ENCODE measurements at places on chromosomes 2 and 18.

DNA sequence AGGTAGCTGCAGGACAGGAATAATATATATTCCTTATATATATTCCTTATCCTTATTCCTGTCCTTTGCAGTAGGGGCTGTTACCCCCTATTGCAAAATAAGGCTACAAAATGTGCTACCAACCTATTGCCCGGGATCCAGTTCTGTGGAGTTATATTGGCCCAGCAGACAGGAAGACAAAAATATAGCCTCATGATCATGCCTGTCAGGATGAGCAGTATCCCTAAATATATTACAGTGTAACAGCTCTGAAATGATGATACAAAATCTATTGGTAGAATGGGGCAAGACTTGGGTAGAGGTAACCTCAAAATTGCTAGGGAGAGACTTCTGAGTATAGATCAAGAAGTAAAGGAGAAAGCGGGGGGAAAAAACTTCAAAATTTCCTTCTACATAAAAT, 31.6 kb upstream of the MARCHF7 start:
- DNase-seq, result no peak

DNA sequence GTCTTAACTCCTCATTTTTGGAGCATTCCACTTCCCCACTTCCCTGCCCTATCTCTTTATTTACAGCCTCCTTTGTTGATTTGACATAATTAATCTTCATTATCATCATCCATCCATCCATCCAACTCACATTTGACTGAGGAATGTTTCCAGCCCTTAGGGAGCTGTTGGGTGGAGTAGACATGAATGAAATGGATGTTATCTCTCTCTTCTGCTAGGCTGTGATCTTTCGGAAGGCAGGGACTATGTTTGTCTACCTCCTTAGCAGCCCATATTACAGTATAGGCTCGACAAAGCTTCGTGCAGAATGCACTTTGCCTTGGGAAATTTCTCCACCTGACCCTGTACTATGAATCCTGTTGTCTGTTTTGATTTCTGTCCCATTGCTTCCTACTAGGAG, 7.7 kb upstream of the EFEMP1 start:
- no peak for DNase-seq

- DNase-seq, result no peak
These were observed 146.9 kb downstream of the TDRD15 start for GRCh38 chr2:21270708-21271122.

DNA sequence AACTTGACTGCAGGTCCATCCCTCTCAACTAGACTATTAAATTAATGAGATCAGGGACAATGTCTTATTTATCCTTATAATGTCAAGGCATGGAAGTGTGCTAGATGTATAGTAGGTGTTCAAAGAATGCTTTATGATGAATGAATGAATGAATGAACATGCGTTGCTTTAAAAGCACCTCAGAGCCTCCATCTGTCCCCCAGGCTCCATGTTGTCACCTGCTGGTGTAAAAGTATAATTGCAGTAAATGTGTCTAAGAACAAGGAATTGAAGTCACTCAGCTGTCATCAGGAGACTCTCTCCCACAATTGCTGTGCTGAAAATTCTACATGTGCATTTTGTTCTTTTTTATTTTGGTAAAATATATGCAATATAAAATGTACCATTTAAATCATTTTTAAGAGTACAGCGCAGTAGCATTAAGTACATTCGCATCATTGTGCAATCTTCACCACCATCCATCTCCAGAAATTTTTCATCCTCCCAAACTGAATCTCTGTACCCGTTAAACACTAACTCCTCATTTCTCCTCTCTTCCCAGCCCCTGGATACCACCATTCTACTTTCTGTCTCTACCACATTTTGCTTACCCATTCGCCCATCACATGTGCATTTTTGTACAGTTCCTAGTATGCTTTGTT, 52.6 kb downstream of the GNAL start:
- peak; percentile 54 for DNase-seq

GRCh38 chr2:228590681-228591080, 409.2 kb upstream of the SPHKAP start:
- DNase-seq, result no peak

- peak; percentile 63 for DNase-seq
These were observed 107.5 kb upstream of the SPATS2L start for GRCh38 chr2:200199005-200199404.

- DNase-seq, result no peak
These were observed 69.8 kb upstream of the CD302 start for GRCh38 chr2:159867567-159868361.

- no peak for DNase-seq
These were observed 26.8 kb downstream of the BCL11A start for GRCh38 chr2:60526623-60527022.

DNA sequence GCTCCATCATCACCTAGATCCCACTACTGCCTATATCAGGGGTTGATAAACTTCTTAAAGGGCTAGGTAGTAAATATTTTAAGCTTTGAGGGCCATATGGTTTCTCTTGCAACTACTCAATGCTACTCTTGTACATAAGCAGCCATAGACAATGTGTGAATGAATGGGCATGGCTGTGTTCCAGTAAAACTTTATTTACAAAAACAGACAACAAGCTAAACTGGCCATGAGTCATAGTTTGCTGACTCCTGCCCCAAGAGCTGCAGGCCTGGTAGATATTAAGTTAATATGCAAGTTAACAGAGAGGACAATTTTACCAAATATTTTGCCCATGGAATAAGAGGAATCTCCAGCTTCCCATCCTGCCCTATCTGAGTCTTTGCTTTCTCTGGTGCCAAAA, 29.8 kb upstream of the MYO3B start:
- DNase-seq, result no peak

GRCh38 chr2:46873604-46874068, 42.0 kb downstream of the MCFD2 start:
- peak; percentile 79 for DNase-seq

DNA sequence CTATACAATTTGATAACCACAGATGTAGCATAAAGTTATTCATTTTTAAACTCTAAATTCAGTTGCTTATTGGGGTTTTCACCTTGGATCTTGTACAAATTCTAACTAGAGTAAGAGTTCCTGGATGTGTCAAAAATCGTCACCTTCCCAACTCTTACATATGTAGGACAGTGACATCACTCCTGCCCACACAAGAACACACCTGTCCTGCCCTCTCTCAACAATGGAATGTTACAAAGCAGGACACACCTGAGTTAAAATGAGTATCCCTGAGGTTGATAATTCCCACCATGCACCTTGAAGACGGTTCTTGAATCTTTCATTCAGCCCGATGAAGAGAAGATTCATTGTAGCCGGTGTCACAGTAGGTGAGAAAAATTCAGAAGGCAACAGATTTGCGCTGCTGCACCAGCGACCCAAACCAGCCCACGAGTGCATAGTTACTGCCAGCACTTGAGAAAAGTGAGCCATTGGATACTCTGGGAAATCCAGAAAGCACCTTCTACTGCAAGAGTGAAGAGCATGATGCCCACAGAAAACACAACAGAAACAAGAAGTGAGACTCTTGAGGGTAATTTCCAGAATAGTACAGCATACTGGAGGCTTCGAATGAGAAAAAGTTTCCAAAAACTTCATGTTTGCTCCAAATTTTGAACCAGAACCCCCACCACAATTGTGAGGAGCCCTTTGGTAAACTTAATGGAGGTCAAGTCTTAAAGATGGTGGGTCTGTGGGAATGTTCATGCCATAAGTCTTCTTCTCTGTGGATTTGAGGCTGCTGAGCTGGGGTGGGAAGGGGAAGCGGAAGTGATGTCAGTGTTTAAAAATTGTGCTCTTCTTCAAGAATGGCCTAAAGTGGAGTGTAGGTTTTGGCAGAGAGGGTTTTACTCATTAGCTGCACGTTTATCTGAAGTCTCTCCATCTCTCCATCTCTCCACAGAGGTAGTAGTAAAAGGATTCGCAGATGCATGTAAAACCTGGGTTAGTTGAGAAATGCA, 34.7 kb upstream of the ADAM23 start:
- no peak for DNase-seq

DNA sequence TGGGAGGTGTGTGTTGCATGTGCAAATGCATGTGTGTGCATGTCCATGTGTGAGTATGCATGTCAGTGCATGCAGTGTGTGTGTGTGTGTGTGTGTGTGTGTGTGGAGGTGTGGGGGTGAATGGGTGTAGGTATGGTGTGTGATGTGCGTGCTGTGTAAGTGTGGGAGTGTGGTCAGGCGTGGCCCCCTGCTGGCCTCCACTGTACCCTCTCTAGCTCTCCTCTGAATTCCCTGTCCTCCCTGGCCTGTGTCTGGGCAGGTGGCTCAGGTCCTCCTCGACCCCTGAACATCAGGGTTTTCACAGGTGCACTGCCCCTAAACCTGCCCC, 230.2 kb downstream of the CELF4 start:
- peak; percentile 21 for DNase-seq

DNA sequence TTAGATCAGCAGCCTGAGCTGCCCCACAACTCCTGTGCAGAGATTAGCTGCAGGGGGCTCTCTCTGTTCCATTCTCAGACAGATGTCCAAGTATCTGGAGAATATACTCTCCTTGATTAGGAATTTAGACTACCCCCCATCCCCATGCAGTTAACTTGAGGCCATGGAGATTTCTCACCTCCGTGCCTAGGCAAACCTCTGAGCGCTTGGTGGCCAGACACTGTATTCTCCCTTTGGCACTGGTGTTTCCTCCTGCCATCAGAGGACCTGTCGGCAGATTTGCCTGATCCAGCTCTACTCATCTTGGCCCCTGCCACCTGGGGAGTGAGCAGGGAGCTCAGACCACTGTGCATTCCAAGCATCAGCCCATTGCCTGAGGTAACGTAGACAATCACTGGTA, 48.3 kb downstream of the ZNF804A start:
- DNase-seq, result no peak

GRCh38 chr18:59536166-59536565, 161.1 kb downstream of the CCBE1 start:
- DNase-seq, result no peak

- DNase-seq, result no peak
These were observed 25.6 kb upstream of the GCFC2 start for GRCh38 chr2:75736276-75736675.

DNA sequence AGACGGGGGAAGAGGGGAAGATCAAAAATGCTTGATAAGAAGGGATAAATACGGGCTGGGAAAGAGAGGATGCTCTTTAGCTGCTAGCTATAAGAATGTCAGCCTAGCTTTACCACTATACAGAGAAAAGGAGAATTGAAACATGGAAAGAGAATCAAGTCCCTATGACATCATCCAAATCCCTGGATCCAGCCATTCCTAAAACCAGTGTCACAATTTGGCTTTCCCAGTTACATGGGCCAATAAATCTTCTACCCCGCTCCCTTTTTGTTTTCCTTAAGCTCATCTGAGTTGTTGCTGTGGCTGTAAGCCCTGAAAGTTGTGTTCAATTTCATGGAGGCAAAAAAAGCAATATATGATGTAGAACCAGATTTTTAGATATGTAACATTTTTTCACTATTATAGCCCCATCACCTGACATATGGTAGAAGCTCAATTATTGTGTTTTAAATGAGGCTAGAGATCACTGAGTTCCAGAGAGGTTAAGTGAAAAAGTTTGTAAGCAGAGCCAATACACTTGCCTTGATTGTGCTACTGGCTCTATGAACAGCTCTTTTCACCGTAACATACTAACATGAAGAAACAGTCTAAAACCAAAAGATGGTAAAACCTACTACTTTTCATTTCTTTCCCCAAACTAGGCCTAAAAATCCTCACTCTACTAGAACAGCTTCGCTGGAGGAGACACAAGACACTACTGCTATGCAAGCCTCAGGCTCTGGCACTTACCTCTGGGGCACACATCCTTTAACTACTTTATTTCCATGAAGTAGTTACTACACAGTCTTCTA, 4.3 kb downstream of the HNRNPLL start:
- no peak for DNase-seq

DNA sequence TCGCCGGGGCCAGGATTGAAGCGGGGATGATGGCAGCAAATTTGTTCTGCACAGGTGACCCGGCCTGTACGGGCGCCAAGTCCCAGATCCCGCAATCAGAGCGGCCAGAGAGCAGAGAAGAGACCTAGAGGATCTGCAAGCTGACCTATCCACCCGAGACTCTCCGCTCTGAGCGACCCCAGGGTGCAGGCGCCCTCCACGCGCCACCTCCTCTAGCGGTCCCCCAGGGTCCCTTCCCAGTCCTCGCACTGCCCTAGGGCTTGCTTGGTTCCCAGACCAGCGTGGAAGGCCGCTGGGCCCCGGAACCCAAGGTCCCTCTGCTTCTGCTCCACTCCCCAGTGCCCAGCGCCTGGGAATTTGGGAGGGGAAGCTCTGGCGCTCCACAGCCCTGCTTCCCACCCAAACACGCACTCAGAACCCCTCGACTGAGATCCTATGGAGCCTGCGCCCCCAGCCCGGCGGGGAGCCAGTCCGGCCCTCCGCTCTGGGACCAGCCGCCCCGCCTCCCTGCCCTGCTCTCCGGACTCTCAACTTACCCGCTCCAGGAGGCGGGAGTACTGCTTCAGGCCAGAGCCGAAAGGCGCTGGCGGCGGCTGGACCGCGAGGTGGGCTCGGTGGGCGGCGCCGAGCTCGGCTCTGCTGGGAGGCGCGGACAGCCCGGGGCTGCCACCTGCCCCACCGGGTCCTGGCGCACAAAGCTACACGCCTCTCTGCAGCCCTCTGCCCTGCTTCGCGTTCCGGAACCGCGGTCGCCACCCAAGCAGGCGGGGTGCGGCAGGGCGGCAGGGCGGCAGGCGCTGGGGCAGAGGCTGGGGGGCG, 3.0 kb upstream of the SIX3 start:
- DNase-seq, result no peak

GRCh38 chr2:147327613-147328012, 517.2 kb upstream of the ACVR2A start:
- DNase-seq, result peak; percentile 10

GRCh38 chr2:54310311-54310710, 54.3 kb upstream of the TSPYL6 start:
- no peak for DNase-seq

- DNase-seq, result no peak
These were observed 255.3 kb upstream of the SALL3 start for GRCh38 chr18:78724214-78724914.

DNA sequence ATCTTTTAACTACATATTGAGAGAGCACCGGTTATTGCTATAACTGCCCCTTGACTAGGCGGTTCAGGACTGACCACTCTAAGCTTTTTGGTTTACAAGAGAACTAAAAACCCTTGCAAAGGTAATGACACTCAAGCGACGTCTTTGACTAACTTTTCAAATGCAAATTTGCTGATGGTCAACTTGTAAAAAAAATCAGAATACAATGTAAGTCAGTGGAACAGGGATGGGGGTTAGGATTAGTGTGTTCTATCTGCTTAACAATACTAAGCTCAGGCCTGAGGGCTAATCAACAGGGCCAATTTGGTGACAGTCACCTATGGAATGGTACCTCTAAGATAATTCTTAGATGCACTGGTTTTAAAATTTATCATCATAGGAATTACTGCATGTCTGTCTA, 57.1 kb downstream of the ZAP70 start:
- no peak for DNase-seq

Data from hematopoietic multipotent progenitor cell treated with erythropoietin and hydrocortisone succinate and interleukin-3 and kit ligand, for 4 days (in vitro differentiated cells).